ENCODE measurements at places on chromosomes 6 and 20.

- DNase-seq = no peak
These were observed 750 bp downstream of the MAP7 start for GRCh38 chr6:136549300-136550044.

- DNase-seq = no peak
These were observed 40.3 kb upstream of the ARMC2 start for GRCh38 chr6:108807928-108808327.

DNA sequence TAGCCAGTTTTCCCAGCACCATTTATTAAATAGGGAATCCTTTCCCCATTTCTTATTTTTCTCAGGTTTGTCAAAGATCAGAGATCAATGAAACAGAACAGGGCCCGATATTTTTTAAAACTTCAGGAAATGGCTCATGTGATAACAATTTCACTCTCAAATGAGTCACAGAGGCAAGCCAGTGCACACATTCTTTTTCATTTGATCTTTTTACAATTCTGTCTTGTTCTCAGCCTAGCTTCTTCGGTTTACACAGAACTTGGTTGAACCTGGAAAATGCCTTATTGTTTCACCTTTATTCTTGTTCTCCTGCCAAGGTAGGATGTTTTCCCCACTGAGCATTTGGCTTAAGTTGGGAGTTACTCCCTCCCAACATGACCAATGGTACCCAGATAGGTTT is 258.9 kb downstream of the COL12A1 start:
- DNase-seq = no peak

- no peak for DNase-seq
These were observed 331.2 kb downstream of the THBS2 start for GRCh38 chr6:168922436-168922835.

DNA sequence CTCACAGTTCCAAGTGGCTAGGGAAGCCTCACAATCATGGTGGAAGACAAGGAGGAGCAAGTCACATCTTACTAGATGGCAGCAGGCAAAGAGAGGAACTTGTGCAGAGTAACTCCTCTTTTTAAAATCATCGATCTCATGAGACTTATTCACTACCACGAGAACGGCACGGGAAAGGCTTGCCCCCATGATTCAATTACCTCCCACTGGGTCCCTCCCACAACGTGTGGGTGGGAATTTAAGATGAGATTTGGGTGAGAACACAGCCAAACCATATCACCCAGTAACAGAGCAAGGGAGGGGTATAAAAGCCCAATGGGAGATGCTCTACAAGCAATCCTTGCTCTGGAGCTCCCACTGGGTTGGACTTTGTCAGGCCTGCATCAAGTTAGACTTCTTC is 80.4 kb downstream of the JPH2 start:
- DNase-seq = no peak

GRCh38 chr6:89242574-89243330 is 25.6 kb upstream of the GABRR1 start:
- DNase-seq = peak; percentile 57

- DNase-seq = no peak
These were observed 89.4 kb upstream of the PAK5 start for GRCh38 chr20:9928281-9928737.

DNA sequence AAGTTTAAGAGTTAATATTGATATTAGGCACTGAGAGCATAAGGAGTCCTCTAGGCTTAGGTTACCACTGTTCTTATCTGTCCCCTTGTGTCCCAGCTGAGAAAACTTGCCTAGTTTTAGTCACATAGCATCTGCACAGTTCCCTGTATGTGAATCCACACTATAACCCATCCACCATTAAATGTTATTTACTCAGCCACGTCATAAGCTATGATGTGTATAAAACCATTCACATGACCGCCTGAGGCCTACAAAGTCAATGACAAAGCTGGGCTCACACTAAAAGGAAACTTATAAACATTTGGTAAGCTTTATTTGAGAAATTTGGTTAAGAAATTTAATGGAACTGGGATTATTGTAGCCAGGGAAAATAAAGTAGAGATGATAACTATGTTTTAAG is 59.2 kb upstream of the TFAP2D start:
- DNase-seq = no peak

GRCh38 chr20:54038961-54039360 is 31.4 kb downstream of the BCAS1 start:
- DNase-seq = no peak

DNA sequence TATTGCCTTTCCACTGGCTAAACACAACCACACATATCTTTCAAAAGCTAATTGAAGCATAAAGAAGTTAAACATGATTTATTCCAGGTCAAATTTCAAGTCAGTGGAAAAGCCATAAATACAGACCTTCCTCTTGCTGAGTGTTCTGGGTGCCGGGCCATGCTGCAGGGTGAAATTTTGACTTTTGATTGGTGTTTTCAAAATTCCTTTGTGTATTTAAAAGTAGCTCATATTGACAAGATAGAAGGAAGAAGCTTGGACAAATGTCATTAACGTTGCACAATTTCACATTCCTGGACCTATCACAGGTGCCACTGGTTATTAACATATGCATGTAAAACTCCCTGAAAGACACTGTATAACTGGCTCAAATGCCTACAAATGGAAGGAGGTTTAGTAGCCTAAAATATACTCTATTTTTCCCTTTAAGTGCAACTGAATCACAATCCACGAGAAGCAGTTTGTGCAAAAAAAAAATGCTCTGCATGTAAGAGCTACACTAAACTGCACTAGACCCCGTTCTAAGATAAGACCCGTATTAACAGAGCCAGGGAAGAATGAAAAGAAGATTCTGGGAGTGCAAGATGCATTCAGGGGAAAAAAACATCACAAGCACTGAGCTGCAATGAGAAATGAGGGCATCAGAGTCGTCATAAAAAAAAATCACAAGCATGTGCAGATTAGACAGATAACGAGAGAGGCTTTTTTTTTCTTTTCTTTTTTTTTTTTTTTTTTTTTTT is 30.4 kb downstream of the ATXN1 start:
- no peak for DNase-seq

- peak; percentile 79 for DNase-seq
These were observed 59.9 kb downstream of the SULF2 start for GRCh38 chr20:47725248-47725973.

- no peak for DNase-seq
These were observed 8.2 kb upstream of the CD93 start for GRCh38 chr20:23094213-23094896.
